ENCODE measurements at places on chromosomes 1 and 21.

GRCh38 chr1:31648641-31649357 is 4.1 kb upstream of the PEF1 start:
- DNase-seq: no peak

- no peak for DNase-seq
These were observed 22.9 kb upstream of the SLC19A2 start for GRCh38 chr1:169508432-169509338.

DNA sequence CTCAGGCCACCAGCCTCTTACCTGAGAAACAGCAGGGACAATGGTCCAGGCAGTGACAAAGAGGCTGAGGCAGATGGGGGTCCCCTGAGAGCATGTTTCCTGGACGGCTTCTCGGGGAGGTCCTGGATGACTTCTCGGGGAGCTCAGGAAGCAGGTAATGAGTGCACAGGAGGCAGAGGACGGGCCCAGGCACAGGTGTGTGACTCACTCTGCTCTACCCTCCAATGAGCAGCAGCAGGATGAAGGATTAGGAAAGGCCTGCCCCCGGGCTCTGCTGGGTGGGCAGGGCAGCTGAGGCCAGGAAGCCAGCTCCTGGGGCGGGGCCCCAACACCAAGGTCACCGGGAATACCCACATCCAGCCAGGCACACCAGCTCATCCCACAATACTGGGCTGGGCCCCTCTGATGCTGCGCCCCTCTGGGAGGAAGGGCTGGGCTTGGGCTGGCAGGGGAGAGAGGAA is 17.2 kb upstream of the PTAFR start:
- no peak for DNase-seq

- DNase-seq: no peak
These were observed 347.2 kb downstream of the PTPRC start for GRCh38 chr1:198986036-198986435.

DNA sequence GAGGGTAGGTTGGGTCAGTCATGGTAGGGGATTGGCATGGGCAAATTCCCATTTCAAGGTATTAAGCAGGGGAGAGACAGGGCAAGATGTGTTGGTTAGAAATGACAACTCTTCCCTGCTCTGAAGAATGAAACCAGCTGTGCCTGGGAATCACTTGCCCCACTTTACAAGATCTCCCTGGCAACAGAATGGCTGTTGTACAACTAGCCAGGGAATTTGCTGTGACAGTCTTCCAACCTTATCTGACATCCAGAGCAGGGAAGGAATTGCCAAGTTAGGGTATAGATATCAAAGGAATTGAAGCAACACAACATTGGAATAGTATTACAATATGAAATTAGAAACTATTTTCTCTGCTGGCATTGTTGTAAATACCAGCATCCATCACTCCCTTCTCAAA is 154.7 kb downstream of the CACNA1E start:
- no peak for DNase-seq

GRCh38 chr1:203172184-203173010 is 3.2 kb downstream of the MYBPH start:
- DNase-seq: no peak

- DNase-seq: peak; percentile 53
These were observed 19.4 kb downstream of the EXTL2 start for GRCh38 chr1:100875228-100875627.

GRCh38 chr1:226233293-226233692 is 9.8 kb downstream of the MIXL1 start:
- DNase-seq: no peak

- no peak for DNase-seq
These were observed 374.5 kb downstream of the PLA2G4A start for GRCh38 chr1:187203257-187203656.

DNA sequence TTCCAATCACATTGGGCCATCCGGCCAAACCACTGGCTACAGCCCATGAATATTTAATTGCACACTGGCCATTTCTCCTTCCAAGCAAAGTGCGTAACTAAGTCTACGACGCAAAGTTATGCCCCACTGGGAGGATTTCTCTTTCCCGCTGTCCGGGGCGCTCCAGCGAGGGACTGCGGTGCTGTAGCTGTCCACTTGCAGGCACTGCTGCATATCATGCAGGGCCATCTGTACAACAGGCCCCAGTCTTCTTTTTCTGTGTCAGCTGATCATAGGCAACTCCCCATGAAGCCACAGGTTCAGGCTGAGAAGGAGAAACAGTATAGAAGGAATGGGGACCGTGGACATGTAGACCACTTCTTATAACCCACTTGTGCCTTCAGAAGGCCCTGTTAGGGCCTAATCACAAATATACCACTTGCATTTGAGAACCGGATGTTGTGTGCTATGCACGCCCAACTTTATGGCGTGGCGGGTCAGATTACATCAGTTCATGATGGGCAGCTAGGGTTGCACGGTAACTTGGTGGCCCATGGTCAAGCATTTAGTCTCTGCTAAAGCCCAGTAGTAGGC is 58.0 kb downstream of the ADSS2 start:
- no peak for DNase-seq

DNA sequence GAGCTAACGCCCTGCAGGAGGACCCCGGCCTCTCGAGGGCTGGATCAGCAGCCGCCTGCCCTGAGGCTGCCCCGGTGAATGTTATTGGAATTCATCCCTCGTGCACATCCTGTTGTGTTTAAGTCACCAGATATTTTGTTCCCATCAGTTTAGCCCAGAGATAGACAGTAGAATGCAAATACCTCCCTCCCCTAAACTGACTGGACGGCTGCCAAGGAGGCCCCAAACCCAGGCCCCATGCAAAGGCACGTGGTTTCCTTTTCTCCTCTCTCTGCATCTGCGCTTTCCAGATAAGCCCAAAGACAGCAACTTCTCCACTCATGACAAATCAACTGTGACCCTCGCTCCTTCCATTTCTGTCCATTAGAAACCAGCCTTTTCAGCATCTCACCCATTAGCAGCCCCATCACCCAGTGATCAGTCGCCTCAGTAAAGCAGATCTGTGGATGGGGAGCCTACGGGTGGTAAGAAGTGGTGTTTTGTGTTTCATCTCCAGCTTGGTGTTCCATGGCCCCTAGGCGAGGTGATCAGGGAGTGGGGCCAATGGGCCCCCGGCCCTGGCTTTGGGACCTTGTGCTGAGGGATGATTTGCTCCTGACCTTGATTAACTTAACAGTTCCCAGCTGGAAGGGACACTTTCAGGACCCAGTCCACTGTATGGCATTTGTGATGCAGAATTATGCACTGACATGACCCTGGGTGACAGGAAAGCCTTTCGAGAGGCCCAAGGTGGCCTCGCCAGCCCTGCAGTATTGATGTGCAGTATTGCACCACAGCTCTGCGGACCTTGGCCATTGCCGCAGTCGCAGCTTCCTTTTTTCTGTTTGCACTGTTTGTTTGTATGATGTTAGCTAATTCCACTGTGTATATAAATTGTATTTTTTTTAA is 5.2 kb downstream of the NPPA start:
- no peak for DNase-seq

- no peak for DNase-seq
These were observed 158.9 kb upstream of the FGGY start for GRCh38 chr1:59137968-59138367.

DNA sequence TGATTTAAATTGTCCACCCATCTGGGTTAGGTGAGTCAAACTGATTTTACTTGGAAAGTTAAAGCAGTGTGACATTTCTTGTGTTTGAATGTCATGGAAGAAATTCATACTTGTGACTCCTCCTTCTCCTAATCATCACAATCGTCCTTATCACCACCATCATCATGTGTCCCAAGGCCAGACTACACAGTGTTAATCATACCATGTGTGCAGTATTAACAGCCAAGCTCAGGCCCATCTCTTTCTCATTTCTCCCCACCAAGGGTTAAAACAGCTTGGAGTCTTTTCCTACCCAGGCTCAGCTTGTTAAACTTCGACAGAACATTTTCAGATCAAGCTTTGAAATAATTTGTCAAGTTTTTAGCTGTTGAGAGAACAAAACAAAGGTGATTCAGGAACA is 22.5 kb upstream of the PLA2G2E start:
- no peak for DNase-seq

GRCh38 chr1:117093091-117093534 is 28.4 kb downstream of the TRIM45 start:
- DNase-seq: no peak

DNA sequence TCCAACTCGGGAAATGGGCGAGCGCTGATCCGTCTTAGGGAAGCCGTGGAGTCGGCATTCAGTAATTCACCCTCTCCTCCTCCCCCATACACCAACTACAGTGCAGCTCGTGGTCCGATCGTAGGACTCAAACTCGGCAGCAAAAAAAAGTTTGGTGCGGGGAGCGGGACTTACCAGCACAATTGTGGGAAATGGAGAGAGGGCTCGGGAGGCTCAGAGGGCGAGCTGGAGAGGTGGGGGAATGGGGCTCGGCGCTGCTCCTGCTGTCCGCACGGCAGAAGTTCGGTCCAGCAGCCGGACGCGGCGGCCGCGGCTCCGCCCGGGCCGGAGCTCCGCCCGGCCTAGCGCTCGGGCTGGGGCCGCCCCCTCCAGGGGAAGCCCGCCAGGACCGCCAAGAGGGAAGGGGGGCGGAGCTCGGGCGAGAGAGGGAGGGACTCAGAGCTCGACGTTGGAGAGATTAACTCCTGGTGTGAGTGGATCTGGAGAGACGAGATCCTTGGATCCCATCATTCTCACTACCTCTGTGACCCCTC is 676 bp upstream of the PIAS3 start:
- peak; percentile 86 for DNase-seq

- DNase-seq: peak; percentile 26
These were observed 7.4 kb downstream of the KYAT3 start for GRCh38 chr1:88985032-88985431.

GRCh38 chr1:190935925-190936324 is 458.3 kb upstream of the BRINP3 start:
- DNase-seq: no peak

DNA sequence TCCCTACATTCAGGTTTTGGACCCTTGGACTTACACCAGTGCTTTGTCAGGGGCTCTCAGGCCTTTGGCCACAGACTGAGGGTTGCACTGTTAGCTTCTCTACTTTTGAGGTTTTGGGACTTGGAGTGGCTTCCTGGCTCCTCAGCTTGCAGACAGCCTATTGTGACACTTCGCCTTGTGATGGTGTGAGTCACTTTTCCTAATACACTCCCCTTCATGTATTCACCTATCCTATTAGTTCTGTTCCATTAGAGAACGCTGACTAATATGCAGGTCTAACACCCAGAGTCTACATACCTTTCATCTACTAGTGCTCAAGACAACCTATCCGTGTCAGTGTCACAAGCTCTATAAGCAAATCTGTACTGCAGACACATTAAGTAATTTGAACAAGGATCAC is 605.3 kb downstream of the KCNT2 start:
- DNase-seq: no peak

GRCh38 chr1:153678519-153679336 is at the start of gene NPR1:
TSS of gene NPR1 (plus strand) at chr1:153678688. CDS start at chr1:153679109, 421 bp downstream.
- no peak for DNase-seq

DNA sequence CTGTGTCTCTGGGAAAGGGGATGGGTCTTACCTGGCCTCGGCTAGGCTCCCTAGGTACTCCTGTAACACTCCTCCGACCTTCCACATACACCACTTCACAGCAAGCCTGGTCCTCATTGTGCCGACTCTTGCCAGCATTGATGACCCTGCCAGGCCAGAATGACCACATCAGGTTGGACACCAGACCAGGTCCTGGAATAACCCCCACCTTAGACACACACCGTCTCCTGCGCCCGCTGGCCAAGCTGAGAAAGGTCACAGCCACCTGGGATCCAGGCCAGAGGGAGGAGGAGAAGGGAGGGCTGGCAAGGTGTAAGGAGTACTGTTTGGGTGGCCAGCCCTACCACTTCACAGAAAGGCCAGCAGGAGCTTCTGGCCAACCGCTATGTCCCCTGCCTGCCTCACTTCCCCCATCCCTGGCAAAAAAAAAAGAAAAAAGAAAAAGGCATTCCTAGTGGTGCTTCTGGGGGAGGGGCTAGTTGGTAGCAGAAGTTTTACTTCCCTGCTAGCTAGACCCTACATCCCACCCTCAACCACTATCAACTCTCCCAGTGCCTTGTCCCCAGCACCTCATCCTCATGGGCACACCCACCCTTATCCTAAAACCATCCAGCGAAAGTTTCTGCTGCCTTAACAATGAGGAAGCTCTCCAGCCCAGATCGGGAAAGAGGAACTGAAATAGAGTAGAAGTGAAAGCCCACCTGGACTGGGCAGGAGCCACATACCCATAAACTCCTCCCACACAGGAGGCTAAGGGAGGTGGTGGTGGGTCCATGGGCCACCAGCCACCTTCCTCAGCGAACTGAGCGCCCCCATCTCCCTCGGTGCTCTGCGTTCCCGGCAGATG is 1.4 kb downstream of the PPM1J start:
- no peak for DNase-seq

DNA sequence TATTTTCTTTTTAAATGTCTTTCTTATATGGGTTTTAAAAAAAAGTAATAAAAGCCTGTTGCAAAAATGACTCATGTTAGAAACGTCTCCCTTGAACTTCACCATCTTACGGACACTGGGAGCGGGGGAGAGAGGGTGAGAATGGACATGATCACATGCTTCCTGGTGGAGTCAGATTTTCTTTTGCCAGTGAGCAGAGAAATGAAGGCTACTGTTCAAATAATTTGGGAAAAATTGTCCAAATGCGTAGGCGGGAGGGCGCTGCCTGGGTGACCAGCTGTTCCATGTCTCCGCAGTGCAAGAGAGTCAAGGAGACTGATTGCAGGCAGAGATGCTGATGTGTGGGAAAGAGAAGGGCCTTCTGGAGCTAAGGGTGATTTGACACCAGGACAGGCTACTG is 23.1 kb downstream of the EIF2D start:
- DNase-seq: no peak

DNA sequence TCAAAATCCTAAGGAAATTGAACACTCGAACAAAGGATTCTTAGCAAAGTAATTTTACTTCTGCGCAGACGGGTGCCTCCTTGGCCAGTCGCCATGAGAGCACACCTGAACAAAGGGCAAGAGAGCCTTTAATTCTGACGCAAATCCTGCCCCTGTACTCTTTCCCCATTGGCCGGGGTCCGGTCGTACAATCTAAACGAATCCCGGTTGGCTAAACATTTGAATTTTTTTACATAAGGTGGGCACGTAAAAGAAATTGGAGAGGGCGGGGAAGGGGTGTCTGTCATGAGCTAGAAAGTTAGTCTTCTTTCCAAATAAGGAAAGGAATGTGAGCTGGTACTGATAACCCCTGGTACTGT is 8.2 kb upstream of the IL22RA1 start:
- DNase-seq: peak; percentile 35

DNA sequence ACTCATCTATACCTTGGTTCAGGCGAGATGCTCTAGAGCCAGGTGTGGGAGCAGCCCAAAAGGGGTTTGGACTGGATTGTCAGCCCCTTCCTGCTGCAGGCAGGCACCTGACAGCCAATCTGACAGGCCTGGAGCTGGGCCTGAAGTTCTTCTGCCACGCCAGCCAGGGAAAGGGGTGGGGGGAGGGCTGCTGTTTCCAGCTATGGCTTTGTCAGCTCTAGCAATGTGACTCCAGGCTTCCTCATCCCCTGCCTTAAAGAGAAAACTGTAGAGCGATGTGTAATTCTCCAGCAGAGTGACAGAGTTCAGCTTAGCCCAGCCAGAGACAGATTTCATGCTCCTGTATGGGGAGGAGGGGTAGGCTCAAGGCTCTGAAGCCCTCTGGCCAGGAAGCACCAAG is 30.3 kb downstream of the WNT4 start:
- no peak for DNase-seq

Measured in NCI-H774 (cell line).